ENCODE measurements at places on chromosomes 4 and X.

- no peak for DNase-seq
Observed at GRCh38 chr4:55183926-55184599, 58.7 kb upstream of the KDR start.

DNA sequence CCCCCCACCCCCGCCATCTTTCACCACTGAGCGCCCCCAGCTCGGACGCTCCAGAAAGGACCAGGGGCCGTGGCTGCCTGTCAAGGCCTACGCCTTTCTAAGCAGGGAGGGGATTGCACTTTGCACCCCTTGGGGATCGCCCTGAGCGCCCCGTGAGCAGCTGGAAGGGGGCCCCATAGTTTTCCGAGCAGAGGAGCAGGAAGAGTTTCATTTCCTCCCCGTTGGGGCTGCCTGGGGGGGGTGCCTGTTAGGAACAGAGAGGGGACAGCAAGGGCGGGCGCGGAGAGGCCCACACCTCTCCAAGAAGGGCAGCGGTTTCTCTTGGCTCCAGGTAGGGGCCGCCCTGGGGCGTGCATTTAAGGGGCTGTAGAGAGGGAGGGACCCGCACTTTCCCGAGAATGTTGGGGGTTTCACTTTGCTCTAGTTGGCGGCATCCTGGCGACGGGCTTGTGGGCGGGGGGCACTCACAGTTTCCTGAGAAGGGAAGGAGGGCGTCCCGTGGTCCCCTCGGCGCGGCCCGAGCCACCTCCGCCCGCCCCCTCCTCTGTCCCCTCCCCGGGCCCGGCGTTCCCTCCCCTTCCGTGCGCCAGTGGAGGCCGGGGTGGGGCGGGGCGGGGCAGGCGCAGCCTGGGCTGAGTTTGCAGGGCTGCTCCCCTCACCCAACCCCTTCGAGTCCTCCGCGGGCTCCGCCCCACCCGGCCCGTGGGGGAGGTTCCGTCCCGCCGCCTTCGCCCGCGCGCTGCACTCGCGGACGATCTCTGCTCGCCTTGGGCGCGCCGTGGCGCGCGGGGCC lies 82.3 kb upstream of the CD99 start:
- peak; percentile 79 for DNase-seq

- no peak for DNase-seq
Observed at GRCh38 chrX:13669246-13669737, 16.4 kb downstream of the TCEANC start.

- DNase-seq = no peak
Observed at GRCh38 chrX:50596056-50596455, 125.4 kb upstream of the DGKK start.

- DNase-seq = no peak
Observed at GRCh38 chr4:108270466-108271450, 102.0 kb upstream of the LEF1 start.

GRCh38 chr4:6969826-6970800 lies 60.5 kb downstream of the TBC1D14 start:
- no peak for DNase-seq

DNA sequence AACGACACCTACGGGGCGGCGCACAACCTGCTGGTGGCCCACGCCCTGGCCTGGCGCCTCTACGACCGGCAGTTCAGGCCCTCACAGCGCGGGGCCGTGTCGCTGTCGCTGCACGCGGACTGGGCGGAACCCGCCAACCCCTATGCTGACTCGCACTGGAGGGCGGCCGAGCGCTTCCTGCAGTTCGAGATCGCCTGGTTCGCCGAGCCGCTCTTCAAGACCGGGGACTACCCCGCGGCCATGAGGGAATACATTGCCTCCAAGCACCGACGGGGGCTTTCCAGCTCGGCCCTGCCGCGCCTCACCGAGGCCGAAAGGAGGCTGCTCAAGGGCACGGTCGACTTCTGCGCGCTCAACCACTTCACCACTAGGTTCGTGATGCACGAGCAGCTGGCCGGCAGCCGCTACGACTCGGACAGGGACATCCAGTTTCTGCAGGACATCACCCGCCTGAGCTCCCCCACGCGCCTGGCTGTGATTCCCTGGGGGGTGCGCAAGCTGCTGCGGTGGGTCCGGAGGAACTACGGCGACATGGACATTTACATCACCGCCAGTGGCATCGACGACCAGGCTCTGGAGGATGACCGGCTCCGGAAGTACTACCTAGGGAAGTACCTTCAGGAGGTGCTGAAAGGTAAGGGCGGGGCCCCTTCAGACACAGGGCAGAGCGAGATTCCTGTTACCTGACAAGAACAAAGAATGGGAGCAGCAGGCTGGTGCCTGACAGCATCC lies 11.7 kb downstream of the RPL9 start:
- peak; percentile 21 for DNase-seq

- no peak for DNase-seq
Observed at GRCh38 chr4:54937501-54937900, 187.9 kb downstream of the KDR start.

DNA sequence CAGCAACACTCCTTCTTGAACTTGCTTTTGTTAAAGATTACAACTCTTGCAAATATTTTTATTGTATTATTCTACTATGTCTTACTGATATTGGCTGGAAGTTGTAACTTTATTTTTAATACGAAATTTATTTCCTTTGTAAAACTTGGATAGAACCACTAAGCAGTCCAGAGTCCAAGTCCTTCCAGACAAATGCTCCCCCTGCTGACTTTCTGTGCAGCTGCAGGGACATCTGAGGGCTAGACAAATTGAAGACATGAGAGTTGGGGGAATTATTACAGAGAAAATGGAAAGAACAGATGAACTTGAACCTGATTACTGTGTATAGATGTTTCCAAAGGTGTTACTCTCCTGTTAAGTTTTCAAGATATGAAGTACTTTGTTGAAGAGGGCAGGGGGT lies 238.8 kb downstream of the GRIA3 start:
- DNase-seq = no peak

DNA sequence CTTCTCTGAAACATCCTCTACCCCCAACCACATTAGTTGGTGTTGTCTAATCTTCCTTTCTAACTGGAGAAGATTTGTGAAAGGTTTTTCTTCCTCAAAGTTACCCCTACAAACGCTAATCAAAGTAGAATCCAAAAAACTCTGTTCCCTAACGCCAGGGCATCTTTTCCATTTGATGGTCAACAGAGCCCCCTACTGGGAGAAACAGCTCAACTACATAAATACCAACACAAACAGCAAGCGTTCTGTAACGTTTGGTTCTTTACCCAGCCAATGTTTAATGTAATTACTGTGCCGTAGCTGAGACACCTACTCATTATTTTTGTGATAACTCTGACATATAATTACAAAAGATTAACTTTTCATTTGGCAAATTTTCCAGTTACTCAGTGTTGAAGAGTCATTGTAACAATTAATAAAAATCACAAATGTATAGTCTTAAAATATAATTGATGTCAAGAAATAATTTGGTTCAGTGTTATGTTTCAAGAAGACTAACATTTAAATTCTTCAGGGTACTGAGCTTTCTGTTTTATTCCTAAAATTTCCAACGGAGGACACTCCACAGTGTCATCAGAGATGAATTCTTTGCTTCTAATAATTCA lies 94.9 kb upstream of the TBC1D9 start:
- no peak for DNase-seq

DNA sequence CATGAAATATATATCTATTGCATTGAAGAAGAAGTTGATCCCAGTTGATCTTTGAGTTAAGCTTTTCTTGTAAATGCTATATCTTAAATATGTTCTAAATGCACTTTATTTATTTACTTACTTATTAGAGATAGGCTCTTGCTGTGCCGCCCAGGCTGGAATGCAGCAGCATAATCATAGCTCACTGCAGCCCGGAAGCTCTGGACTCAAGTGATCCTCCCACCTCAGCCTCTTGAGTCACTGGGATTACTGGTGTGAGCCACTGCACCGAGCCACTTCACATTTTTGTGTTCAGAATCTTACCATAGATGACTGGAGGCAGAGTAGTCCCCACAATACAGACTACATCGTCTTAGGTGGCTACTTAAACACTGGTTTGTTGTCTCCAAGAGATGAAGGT lies 324.3 kb upstream of the SLIT2 start:
- DNase-seq = no peak

- no peak for DNase-seq
Observed at GRCh38 chrX:49277535-49277830, 7.9 kb downstream of the PPP1R3F start.

DNA sequence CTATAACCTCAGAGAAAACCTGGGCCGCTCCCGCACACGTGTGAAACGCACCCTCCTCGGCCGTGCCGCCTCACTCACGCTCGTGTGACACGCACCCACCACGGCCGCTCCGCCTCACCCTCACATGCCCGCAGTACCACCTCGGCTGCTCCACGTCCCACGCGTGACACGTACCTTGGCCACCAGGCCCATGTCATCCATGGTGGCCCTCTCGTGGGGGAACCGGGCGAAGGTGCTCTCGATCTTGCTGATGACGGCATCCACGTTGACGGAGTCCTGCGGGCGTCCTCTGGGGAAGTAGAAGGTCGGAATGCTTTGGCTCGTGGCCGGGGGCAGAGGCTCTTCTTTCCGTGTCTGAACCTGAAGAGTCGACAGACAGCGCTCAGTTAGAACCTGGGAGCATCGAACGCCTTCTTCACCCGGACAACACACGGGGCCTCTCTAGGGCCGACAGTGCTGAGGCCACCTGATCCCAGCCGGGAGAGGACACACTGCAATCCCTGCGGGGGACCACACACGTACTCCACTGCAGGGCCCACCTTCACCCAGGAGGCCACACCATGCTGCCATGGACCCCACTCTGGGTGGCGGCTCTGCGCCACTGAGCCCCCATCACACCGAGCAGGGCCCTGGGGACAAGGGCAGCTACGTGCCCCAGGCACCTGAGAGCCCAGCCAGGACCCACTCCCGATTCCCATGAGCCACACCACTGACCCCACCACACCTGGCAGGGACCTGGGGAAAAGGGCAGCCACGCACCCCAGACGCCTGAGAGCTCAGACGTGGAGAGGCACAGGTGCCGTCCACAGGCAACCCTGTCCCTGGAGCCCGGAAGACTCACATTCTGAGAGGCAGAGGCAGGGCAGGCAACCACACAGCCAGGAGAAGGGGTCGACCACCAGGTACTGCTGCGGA lies 25.2 kb downstream of the PPP2R3B start:
- no peak for DNase-seq

DNA sequence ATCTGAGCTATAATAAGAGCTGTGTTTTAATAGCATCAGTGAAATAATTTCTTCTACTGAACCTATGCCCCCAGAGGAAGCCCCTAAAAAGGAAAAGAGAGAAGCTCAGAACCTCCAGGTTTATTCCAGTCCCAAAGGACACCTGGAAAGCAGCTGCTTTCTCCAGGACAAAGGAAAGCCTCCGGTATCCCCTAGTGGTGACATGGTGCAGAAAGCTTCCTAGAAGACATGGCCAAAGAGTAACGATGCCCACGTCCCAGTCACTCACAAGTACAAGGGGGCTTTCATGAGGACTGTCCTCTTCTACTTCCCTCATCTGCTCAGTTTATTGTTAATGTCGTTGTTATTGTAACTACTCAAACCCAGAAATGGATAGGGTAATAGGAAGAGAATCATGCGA lies 343.9 kb downstream of the UNC5C start:
- no peak for DNase-seq

DNA sequence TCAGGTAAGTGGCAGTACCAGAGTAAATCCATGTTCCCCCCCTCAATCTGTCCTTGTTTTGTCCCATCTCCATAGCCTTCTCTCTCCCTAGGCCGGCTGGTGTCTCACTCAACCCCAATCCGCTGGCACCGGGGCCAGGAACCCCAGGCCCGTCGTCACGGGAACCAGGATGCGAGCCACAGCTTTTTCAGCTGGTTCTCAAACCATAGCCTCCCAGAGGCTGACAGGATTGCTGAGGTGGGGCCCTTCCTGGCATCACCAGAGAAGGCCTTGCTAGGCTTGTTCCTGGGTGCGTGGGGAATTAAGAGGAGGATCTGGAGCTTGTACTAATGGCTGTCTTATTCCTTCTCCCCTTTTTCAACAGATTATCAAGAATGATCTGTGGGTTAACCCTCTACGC lies 2.7 kb downstream of the TSPYL2 start:
- no peak for DNase-seq

DNA sequence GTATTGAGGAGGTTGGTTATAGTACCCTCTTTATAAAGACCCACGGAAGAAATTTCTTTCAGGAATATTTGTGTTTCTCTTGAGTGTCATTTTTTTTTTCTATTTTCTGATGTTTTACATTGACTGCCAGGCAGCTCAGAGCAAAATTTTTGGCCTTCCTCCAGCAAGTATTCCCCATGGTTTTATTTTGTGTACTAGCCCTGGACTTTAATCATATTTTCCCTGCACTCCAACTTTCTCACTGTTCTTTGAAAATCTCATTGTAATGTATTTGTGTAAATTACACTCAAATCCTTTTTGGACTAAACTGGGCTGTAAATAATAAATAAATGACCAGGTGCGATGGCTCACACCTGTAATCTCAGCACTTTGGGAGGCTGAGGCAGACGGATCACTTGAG lies 45.6 kb upstream of the USP46 start:
- DNase-seq = no peak

DNA sequence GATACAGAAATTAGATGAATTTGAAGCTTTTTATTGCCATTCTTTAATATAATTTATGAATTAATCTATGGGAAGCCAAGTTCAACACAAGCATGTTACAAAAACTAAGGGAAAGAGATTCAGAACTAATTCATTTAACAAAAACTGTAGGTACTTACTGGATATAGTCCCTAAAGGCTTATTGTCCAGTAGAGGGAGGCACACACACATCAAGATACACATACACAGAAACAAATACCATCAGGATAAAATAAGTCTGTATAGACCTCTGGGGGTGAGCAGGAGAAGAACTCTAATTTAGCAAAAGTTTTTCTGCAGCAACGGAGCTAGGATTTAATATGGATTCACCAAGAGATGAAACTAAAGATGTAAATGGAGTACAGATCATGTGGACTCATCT lies 83.0 kb upstream of the IL13RA1 start:
- no peak for DNase-seq

DNA sequence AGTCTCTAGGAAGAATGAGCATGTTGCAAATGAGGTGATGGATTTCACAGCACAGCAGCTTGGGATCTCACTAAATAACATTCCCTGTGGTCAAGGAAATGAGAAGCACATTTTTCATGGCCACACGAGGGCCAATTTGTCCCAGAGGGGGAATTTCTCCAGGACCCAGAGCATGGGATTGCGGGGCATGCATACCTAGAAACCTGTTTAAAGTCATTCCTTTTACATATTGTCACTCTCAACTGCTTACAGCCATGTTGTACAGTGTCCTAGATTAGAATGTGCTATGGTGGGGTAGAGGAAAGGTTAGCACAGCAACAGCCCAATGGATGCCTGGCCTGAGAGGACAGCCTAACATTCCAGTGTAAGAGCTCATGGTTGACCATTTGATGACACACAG lies 37.4 kb upstream of the NLGN4X start:
- no peak for DNase-seq

GRCh38 chr4:155900381-155900780 lies 3.1 kb upstream of the TDO2 start:
- DNase-seq = no peak

Measured in activated T-cell treated with anti-CD3 and anti-CD28 coated beads for 1 hour (primary cell).